ENCODE measurements at places on chromosomes 16 and 17. TPM values are rescaled to one million over a fixed set of nuclear protein-coding genes. Genes with fewer than 3 reads are reported as not detected.
A peak's percentile ranks its signal among the peaks of the same experiment; 100 is the strongest.

DNA sequence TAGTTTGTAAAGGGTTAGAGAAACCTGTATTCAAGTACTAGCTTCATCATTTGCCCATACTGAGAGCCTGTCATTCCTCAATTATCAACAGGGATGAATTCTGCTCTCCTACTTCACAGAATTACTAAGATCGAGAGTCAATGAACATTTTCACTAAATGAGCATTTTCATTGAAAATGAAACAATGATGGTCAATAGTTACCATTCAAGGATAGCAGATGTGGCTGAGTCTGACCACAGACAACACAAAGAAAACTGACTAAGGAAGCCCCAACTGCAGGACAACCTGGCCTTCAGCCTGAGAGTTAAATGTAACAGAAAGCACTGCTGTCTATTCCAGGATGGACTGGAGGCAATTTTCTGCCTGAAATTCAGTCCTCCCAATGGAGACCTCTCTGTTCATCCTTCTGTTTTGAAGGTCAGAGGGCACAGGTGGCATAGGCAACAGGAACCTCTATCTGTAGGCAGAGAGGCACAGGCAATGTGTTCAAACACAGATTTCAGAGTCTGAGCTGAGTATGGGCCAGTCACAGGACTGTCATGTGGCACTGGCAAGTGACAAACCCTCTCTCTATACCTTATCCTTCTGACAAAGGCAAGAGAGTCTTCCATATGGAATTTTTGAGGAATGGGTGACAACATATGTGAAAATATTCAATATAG lies 19.5 kb downstream of the TRAF4 start:
- DNase-seq: no peak

DNA sequence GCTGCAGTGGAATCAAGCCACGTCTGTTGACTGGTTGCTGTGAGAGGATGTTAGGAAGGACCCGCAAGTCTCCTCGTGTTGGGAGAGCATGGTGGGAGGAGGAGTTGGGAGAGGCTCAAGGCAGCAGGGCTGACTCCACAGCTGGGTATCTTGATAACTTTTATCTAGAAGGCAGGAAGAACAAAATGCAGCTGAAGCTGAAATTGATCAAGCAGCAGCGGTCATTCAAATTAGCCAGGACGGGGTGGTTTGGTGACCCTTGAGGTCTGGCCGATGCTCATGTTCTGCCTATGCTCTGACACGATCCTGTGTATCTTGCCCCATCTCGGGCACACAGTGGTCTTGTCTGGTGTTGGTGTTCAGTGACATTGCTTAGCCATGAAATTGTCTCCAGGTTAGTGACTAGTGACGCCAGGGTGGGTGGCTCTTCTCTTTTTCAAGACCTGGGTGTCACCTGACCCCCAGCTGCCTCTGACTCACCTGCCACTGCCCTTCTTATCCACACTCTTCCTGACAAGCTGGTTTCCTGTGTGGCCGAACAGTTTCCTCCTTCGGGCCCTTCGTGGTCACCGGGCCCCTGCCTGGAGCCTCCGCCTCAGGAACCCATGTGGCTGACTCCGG lies 19.1 kb downstream of the NPTX1 start:
- DNase-seq: no peak

DNA sequence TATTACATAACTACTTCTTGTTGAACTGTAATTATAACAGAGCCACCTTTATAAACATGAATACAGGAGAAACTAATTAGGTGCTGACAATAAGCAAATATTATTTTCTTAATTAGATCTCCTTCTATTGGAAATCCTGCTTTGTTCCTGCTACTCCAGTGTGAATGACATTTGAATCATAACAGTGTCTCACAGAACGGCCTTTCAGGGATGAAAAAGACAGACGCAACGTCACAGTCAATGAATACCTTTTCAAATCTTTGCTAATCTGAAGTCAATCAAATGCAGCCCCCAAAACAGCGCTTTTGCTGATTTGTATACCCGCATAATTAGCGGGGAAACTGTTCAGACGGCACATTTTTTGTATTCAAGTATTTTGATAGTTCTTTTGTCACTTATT lies 240.4 kb upstream of the CDH8 start:
- no peak for DNase-seq

GRCh38 chr16:69741951-69742904 lies 12.5 kb downstream of the NOB1 start:
- peak; percentile 64 for DNase-seq

DNA sequence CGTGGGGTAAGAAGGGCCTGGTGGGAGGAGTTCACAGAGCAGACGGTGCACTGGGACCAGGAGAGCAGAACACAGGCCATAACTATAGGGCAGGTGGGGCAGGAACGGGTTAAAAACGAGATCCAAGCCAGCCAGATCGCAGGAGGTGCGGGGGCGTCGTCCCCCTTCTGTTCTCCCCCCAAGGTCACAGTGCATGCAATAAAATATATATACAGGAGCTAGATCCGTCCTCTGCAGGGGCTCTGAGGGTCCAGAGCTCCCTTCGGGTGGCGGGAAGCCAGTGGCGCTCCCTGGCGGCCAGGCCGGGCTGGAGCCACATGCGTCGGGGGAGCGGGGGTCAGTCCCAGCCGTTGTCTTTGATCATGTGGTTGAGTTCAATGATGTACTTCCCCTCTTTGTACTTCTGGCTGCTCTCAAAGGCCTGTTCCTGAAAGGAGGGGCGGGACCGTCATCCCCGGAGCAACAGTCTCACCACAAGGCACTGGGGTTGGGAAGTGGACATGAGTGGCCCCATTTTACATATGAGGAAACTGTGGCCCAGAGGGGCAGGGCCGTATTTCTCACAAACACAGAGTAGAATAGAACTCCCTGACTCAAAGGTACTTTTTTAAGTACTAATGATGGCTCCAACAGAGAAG lies 768 bp upstream of the TBX6 start:
- DNase-seq: peak; percentile 82

CDH11 gene
- total RNA-seq: 8.6 TPM

- DNase-seq: no peak
Measured at GRCh38 chr16:79899716-79900115, 299.2 kb upstream of the MAF start.

CA4 gene
- total RNA-seq: 18.8 TPM

C17orf107 gene
- total RNA-seq: 5.2 TPM

- DNase-seq: no peak
Measured at GRCh38 chr16:27786221-27786922, 236.4 kb downstream of the KATNIP start.

DNA sequence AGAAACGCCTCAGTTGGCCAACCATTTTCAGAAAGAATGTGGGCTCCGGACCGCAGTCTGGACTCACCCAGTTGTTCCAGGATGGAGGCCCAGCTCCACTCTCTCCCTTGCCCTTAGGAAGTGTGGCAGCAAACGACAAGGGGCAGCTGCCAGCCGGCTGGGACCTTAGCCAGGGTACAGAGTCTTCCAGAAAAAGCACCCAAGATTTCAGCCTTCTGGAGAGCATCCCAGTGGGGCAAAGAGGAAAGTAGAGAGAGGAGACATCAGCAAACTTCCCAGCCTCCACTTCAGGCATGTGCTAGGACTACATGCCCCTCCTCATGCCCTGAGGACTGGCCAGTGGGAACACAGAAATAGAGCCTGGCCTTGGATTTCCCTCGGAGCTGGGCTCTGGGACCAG lies 56.8 kb upstream of the SCNN1B start:
- peak; percentile 11 for DNase-seq

GRCh38 chr16:30551781-30552180 lies 6.4 kb downstream of the ZNF764 start:
- no peak for DNase-seq

GRCh38 chr17:71461498-71462169 lies 659.2 kb upstream of the SOX9 start:
- no peak for DNase-seq

DNA sequence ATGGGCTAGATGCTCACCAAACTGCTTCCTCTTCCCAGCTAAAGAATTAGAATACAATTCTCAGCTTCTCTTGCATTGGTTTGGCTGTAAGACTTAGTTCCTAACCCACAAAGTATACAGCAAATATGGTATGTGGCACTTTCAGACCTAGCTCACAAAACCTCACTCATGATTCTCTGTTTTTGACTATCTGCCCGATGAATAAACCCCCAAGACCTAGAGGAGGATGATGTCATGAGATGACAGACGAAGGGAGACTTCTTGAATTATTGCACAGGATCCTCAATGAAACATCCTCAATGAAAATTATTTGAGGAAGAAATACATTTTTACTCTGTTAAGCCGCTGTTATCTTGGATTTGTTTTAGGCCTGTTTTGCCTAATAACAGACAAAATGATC lies 14.3 kb downstream of the CNOT1 start:
- DNase-seq: no peak

DNA sequence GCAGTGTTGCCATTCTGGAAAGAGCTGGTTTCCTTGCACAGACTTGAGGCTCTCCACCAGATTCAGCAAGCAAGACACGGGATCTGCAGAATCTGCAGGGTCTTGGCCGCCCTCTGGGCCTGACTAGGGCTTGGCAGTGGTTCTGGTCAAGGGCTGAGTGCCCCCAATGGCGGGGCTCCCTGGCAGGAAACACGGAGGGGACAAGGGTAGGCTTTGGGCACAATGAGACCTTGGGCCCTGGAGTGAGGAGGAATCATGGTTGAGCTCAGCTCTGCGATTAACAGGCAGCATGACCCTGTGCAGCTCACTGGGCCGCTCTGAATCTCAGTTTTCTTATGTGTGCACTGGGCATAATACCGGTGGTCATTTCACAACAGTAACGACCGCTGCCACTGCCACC lies 249.9 kb downstream of the GSG1L start:
- DNase-seq: no peak

GRCh38 chr17:51036084-51036483 lies 84.6 kb downstream of the SPAG9 start:
- DNase-seq: no peak

DNA sequence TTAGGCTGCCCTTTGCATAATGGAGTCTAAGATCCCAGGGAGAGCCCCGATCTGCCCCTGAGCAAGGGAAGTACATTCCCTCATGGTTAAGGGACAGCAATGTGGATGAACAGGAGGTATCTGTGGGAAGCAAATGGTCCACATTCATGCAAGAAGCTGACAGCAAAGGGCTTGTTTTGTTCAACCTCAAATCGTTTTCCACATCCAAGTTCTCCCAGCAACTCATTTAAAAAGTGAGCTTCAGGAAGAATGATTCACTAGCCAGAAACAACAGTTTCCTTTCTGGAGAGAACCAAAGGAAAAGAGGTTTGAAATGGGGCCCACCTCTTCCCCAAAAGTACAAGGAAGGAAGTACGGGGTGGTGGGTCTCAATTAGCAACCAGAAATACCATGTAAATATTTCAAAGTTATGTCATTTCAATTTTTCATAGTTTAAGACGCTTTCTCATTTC lies 9.4 kb downstream of the HSPB9 start:
- DNase-seq: no peak

MFSD6L gene
- 3.9 TPM for total RNA-seq

- DNase-seq: peak; percentile 82
Measured at GRCh38 chr17:78128551-78129350, at the start of gene TMC6. Gene TMC6 (minus strand): TSS chr17:78128755. CDS start chr17:78126832, 1,923 bp downstream.

DNA sequence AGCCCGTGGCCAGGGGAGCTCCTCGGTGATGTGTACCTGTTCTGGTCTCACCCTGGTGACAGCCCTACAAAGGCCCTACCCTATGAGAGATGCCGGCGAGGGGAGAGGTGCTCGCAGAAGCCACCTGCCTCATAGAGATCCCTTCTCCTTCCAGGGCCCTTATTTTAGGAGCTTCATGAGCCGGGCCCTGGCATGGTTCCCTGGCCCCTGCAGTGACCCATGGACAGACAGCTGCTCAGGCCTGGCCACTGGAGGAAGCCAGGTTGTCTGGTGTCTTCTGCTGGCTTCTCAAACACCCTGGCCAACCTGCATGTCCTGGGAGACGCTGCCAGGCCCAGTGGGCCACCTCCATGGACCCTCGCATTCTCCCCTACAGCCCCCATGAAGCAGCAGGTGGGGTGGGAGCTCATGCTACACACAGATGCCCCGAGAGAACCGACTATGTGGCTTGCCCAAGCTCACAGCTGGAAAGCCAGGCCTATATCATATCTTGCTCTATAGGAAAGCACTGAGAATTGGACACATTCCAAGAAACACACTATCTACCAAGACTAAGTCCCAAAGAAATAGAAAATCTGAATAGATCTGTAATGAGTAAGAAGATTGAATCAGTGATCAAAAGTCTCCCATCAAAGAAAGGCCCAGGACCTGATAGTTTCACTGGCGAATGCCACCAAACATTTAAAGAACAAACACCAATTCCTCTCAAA lies 7.2 kb upstream of the AATK start:
- DNase-seq: no peak

GRCh38 chr16:50368410-50369132 lies at the start of gene BRD7:
Gene BRD7 (minus strand): TSS chr16:50368988. CDS start chr16:50368774, 214 bp downstream.
- peak; percentile 67 for DNase-seq

DNA sequence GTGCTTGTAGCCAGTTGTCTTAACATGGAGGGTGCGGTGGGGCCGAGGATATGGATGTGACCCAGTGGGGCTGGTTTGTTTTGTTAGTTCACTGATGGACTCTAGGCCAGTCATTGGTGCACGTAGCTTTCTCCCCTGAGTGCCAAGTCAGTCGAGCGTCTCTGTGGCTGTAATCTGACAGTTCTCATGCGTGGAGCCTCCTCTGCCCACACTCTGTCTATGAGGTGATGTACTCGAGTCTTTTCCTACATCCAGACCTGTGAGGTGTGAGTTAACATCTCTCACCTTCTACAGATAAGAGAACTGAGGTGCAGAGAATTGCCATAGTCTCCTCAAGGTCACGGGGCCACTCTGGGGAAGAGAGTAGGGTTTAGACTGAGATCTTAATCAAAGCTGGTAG lies 90.2 kb downstream of the MARCHF10 start:
- DNase-seq: no peak

DNA sequence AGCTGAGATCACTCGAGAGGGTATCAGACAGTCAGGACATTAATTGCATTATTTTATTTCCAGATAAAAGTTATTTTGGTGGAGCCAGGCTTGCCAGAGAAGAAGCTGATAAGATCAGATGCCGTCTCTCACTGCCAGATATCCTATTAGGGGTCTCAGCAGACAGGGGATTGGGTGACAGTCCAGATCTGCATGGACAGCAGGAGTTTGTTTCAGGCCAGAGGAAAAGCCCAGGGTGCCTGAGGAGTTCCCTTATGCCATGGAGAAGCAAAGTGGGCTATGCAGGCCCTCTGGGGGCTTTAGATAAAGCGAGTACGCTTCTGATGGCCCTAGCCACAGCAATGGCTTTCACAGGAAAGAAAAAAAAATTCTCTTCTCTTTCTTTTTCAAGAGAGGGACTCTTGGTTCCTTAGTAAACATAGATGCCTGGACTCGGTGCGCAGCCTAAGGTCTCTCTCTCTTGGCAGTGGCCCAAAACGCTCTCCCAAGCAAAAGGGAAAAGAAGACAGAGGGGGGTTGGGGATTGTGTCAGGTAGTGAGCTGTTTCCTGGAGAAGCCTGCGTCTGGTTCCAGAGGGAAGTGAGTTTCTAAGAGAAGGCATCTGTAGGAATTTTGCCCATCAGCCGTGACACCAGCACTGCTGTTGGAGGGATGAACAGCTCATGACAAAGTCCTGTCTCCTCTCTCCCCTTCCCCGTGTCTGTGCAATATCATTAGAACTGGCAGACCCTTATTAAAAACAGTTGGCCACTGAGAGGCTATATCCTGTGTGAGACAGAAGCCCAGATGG lies 166.3 kb upstream of the FOXF1 start:
- no peak for DNase-seq

Measured in body of pancreas (tissue), 4 donors.